PC-9 (cell line): ENCODE measurements at places on chromosomes 12 and 14. TPM values are rescaled to one million over a fixed set of nuclear protein-coding genes. Genes with fewer than 3 reads are reported as not detected.

The WNT1 gene
- not detected in 2 replicates for total RNA-seq

The LTBP2 gene
- 121 and 124 TPM in 2 replicates for total RNA-seq

The FOXN4 gene
- not detected in 2 replicates for total RNA-seq

- H3K4me1 ChIP-seq: peaks cover 12% of the 10 kb centered on the region
- no peak for DNase-seq
- no peak overlapping the region for H3K27ac ChIP-seq
- no peak overlapping the region for H3K4me3 ChIP-seq
- no peaks in the 10 kb centered on the region for H3K27me3 ChIP-seq
These were observed 80.0 kb downstream of the AACS start for GRCh38 chr12:125145196-125145595.

GRCh38 chr14:105878125-105878524 is 351.7 kb downstream of the TMEM121 start:
- H3K27ac ChIP-seq: no peak overlapping the region
- H3K4me3 ChIP-seq: no peak overlapping the region
- peaks cover 85% of the 10 kb centered on the region for H3K27me3 ChIP-seq
- DNase-seq: no peak
- H3K4me1 ChIP-seq: no peaks in the 10 kb centered on the region

GRCh38 chr12:15256761-15257160 is 35.5 kb upstream of the RERG start:
- H3K27me3 ChIP-seq: no peaks in the 10 kb centered on the region
- no peaks in the 10 kb centered on the region for H3K36me3 ChIP-seq
- H3K27ac ChIP-seq: no peak overlapping the region
- H3K4me1 ChIP-seq: no peaks in the 10 kb centered on the region

DNA sequence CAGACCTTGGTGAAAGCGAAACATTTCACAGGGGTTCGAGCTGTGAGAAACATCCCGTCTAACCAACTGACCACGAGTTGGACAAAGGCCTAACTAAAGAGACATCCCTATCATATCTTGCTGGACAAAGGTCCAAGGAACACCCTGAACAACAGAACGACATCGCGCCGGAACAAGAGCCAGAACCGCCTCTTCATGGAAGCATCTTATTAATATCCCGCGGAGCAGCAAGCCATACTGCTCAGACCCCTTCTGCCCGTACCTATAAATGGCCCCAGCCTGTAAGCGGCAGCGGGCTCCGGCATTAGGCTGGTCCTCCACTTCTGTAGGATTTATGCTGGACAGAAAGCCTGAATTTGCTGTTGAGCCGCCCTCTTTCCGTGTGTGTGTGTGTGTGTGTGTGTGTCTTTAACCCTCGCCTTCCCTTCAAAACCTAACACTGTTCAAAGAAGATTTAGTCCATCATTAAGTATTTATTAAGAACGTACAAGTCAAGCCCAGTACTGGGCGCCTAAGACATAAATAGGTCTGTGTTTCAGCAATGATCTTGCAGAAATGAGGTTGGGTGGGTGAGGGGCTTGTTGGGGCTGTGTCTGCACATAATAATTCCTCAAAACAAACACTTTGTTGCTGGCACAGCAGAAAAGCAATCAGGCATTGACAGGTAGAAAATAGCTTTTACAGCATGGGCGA is 1.9 kb downstream of the SLC6A15 start:
- no peak for DNase-seq
- no peaks in the 10 kb centered on the region for H3K36me3 ChIP-seq
- H3K27ac ChIP-seq: no peak overlapping the region
- H3K27me3 ChIP-seq: no peaks in the 10 kb centered on the region

DNA sequence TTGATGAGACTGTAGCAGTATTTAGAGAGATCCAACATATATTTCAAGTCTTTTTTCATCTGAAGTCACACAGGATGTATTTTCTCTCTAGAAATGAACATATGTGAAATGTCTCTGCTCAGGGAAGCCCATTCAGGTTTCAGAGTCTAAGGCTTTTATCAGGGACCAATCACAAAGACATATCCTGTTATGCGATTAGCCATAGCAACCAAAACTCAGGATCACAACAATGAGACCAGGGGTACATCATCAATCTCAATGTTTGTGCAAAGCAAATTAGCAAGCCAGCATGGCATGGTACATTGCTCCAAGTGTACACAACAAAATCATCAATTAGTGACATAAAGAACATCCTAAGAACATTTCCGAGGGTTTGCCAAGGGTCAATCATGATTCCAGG is 99.2 kb upstream of the AMN1 start:
- H3K27ac ChIP-seq: no peak overlapping the region
- H3K36me3 ChIP-seq: no peaks in the 10 kb centered on the region
- DNase-seq: no peak
- no peak overlapping the region for H3K4me3 ChIP-seq

DNA sequence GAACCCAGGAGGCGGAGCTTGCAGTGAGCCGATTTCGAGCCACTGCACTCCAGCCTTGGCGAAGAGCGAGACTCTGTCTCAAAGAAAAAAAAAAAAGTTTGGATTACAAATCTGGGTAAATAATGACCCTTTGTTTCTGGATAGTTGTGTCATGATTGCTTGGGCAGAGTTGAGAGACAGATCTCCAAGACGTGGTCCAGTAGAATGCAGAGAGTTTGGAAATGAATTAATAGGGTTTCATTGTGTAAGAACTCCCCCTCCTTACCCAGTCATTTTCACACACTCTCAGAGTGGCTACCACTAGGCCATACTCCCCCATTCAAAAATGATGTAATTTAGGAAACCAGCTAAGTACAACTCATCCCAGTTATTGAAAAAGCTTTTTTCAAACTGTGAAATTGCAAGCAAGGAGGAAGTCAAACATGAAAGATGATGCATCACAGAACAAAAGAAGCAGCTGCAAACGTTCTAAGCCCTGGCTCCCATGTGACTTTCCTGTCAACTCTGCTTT is 1331.9 kb downstream of the AACS start:
- H3K27ac ChIP-seq: no peak overlapping the region
- H3K4me3 ChIP-seq: no peak overlapping the region
- no peaks in the 10 kb centered on the region for H3K27me3 ChIP-seq
- H3K4me1 ChIP-seq: no peaks in the 10 kb centered on the region
- no peak for DNase-seq

GRCh38 chr14:69459122-69459521 is 25.4 kb upstream of the PLEKHD1 start:
- DNase-seq: no peak
- no peak overlapping the region for H3K4me3 ChIP-seq
- no peaks in the 10 kb centered on the region for H3K4me1 ChIP-seq
- no peaks in the 10 kb centered on the region for H3K27me3 ChIP-seq
- H3K36me3 ChIP-seq: peaks cover 14% of the 10 kb centered on the region

DNA sequence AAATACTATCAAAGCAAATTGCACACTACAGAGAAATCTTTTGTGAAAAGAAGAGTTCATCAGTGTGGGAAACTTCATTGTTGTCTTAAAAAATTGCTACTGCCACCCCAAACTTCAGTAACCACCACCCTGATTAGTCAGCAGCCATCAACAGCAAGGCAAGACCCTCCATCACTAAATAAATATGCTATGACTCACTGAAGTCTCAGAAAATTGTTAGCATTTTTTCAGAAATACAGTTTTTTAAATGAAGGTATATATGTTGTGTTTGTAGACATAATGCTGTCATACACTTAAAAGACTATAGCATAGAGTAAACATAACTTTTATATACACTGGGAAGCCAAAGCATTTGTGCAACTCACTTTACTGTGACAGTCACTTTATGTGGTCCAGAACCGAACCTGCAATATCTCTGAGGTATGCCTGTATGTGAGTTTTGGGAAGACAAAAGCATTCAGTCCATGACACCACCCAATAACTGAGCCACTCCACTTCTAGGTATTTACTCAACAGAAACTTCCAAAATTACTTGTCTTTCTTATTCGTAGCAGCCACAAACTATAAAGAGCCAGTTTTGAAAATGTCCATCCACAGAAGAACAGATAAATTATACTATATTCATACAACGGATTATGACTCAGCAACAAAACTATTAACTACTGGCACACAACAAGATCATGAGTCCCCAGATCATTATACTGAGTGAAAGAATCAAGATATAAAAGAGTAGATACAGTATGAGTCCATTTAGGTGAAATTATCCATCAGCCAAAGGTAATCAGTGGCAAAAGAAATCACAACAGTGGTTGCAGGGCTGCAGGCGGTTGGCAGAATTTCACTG is 649.6 kb downstream of the BCL11B start:
- H3K27me3 ChIP-seq: no peaks in the 10 kb centered on the region
- no peak overlapping the region for H3K27ac ChIP-seq
- H3K4me1 ChIP-seq: no peaks in the 10 kb centered on the region
- H3K36me3 ChIP-seq: no peaks in the 10 kb centered on the region
- no peak for DNase-seq

DNA sequence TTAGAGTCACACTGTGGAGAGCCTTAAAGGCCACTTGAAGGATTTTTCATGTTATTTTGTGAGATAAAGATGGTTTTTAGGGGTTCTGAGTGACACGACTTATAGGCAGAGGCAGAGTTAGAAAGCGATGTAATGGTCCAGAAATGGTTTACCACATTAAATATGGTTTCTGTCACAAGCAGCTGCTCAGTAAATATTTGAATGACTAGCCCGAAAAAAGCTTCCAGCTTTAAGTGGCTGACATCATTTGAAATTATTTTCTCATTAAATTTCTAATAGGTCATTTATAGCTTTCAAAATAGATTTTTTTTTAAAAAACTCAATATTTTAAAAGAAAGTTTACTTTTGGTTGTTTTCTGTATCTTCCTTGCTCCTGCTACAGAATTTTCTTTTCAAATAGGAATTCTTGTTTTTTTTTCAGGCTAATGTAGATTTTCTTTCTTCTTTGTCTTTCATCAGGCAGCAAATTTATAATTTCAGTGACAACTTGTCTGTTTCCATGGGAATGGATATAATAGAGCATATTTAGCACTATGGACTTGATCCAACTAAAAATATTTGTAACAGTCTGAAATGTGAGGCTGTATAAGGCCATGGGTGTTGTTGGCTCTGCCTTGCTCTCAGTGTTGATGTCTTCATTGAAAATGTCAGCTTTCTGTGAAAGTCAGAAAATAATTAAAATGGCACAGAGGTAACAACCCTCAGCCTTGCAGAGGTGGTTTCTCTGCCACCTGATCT is 700.0 kb downstream of the TMTC2 start:
- no peak overlapping the region for H3K4me3 ChIP-seq
- H3K27me3 ChIP-seq: no peaks in the 10 kb centered on the region
- DNase-seq: no peak
- H3K27ac ChIP-seq: no peak overlapping the region
- no peaks in the 10 kb centered on the region for H3K4me1 ChIP-seq

DNA sequence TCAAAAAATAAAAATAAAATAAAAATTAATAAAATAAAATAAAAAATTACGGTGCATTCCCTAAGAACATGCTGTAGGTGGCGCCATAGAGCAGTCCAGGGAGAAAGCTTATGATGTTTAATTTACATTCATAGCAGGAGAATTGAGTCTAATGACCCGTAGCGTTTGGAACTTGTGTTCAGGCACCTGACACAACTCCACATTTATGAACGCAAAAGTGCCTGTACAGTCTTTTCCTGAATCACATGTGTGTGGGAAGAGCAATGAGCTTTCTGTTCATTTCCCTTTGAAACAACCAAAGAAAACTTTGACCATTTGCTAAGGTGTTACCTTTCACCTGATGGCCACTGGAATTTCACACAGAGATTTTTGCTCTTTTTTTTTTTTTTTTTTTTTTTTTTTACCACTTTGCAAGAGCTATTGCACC is 60.6 kb upstream of the KCNA1 start:
- no peak overlapping the region for H3K4me3 ChIP-seq
- H3K27ac ChIP-seq: no peak overlapping the region
- peak; percentile 34 for DNase-seq
- peaks cover 51% of the 10 kb centered on the region for H3K27me3 ChIP-seq
- no peaks in the 10 kb centered on the region for H3K36me3 ChIP-seq

DNA sequence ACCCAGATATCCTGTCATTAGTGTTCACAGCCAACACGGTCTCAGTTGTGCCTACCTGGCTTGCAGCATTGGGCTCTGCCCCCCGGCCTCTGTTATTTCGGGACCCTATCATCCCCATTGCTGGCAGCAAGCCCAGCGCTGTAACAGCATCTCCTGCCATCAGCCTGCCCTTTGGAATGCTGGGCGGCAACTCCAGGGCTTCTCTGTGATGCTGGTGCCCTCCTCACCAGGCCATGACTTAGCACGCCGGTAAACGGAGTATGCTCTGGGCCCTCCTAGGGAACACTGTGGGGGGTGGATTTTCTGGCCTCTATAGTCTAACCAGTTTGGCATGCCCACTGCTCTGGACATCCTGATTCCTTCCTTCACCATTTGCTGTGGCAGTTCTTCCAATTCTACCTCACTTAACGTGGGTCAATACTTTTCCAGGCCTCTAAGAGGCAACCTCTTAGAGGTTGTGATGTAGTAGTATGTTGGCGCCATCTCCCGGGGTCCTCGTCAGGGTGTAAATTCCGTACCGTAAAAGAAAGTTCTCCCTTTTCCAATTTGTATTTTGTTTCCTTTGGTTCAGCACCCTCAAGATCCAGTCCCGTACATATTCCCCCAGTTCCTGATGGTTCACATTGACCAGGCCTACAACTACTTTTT is 80.0 kb downstream of the SINHCAF start:
- no peak overlapping the region for H3K27ac ChIP-seq
- H3K4me1 ChIP-seq: no peaks in the 10 kb centered on the region
- DNase-seq: peak; percentile 33
- no peaks in the 10 kb centered on the region for H3K36me3 ChIP-seq

- no peak overlapping the region for H3K27ac ChIP-seq
- DNase-seq: no peak
- no peaks in the 10 kb centered on the region for H3K27me3 ChIP-seq
- H3K4me1 ChIP-seq: 0 out of 2 replicates have a peak, but pooled peaks cover 4% of the 10 kb centered on the region
- no peak overlapping the region for H3K4me3 ChIP-seq
- H3K36me3 ChIP-seq: no peaks in the 10 kb centered on the region
These were observed 324 bp upstream of the HOXC9 start for GRCh38 chr12:53999559-54000115.

- no peaks in the 10 kb centered on the region for H3K27me3 ChIP-seq
- H3K4me1 ChIP-seq: peaks cover 26% of the 10 kb centered on the region
- no peak for DNase-seq
- H3K27ac ChIP-seq: peak overlapping the region; percentile 63
- peak overlapping the region; percentile 12; the same call in 1 of the 2 replicates for H3K4me3 ChIP-seq
These were observed 136.5 kb upstream of the DNM1L start for GRCh38 chr12:32542428-32543229.

DNA sequence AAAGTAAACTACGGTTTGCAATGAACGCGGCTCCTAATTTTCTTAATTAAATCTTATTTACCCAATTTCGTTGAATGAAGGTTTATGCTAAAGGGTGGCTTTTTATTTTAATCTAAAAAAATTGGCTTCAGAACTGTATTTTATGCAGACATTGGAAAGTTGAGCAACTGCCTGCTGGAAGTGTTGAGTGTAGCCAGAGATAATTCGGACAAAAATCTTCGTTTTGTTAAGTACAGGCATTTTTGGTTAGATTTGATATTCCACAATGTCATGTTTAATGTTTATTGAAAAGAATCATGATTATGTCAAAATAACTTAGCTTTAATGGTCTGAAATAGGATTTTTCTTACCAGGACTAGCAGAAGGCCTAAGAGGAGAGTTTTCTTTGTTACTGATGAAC is 875 bp downstream of the IRAK3 start:
- no peaks in the 10 kb centered on the region for H3K4me1 ChIP-seq
- no peaks in the 10 kb centered on the region for H3K36me3 ChIP-seq
- no peaks in the 10 kb centered on the region for H3K27me3 ChIP-seq
- DNase-seq: no peak
- no peak overlapping the region for H3K4me3 ChIP-seq
